Suppressor macrophage (primary cell): ENCODE measurements at places on chromosomes 11 and 22.

- no peak for DNase-seq
These were observed 64.9 kb downstream of the NAV2 start for GRCh38 chr11:19777377-19778102.

- DNase-seq, result no peak
These were observed 30.1 kb upstream of the CD82 start for GRCh38 chr11:44535191-44535980.

DNA sequence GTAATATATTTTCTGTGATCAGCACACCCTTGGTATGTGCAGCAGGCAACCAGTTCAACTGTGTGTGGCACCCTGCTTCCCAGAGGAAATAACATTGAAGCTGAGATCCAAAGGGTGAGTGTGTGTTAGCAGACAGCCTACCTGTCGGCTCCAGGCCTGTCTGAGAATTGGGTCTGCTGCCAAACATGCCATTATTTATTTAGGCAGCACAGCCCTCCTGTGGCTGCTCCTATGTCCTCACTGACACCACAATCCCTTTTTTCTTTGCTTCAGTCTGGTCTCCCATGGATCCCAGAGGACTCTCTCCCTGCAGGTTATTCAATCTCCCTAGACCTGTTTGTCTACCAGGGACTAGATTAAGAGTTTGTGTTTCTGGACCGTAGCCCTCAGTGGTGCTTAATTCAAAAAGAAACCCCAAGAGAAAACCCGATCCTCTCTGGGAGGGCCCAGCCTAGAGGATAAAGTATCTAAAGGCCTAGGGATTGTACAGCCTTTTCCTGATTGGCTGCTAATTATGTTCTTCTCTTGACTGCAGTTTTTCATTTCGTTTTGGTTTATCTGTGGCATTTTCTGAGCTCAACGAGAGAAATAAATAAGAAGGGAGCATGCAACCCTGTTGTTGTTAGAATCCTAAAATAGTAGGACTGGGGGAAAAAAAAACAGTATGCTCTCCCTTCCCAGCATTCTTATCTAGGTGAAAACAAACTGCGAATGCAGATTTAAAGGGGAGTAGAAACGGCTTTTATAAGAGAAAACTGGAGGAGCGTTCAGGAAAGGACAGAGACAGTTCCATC lies 24.1 kb downstream of the KCNE3 start:
- no peak for DNase-seq

DNA sequence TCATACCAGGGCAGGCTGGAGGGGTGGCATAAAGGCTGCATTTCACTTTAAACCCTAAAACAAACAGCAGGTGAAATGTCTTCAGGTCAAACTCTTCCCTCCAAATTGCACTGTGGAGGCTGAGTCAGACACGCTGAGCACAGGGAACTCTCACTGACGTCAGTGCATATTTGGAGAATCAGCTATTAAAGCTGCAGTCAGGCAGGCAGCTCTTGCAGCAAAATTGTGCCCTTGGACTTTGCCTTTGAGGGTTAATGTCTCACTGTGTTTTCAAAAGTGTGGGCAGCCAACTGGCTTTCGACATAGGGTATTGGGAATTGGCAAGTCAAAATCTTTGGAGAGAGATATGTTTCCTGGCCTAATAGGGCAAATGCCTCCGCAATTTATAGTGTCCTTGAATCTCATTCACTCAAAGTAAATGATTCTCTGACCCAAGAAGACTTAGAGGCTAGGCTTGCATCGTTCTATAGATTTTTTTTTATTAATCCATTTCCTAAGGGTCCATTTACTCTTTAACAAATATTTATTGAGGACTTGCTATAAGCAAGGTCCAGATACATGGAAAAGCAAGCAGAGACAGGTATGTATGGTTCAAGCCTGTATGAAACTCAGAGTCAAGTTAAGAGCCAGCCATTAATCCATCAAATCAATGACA lies 27.7 kb upstream of the SMCO4 start:
- DNase-seq, result no peak

DNA sequence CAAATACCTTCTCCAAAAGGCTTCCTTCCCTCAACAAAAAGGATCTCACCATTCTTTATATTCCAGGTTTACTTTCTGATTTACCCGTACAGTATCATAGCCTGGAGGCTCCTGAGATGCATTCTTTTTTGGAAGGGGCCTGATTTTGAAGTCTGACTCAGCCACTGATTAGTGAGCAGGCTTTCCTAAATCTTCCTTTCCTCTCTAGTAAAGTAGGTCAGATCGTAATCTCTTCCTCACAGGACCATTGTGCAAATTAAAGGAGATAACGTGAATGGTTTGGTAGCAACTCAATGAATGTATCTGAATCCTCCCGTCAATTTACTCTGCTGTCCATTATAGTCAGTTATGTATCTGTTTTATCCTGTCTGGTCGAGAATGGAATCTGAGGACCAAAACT lies 227.7 kb upstream of the ANO5 start:
- no peak for DNase-seq

- DNase-seq, result no peak
These were observed 2.1 kb downstream of the PAMR1 start for GRCh38 chr11:35523331-35523768.
